ENCODE measurements at places on chromosomes 2 and 18.

DNA sequence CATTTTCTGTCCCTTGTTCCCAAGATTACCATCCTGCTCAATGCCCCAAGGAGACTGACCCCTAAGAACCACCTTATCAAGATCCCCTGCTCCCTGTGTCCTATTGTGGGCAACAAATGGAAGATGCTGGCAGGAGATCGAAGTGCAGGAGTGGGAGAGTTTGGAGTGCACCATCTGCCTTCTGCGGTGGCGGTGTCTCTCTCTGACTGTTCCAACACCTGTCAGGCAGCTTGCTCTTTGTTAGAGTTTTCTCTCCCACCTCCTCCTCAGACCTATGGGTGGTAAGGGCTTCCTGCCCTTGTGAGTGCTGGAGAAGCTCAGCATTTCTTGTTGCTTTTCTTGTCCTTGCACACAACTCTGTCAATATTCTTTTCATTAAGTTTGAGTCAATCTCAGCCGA, 64.1 kb upstream of the SPHKAP start:
- DNase-seq, result no peak

GRCh38 chr2:28636491-28636890, 115.1 kb upstream of the PPP1CB start:
- no peak for DNase-seq

DNA sequence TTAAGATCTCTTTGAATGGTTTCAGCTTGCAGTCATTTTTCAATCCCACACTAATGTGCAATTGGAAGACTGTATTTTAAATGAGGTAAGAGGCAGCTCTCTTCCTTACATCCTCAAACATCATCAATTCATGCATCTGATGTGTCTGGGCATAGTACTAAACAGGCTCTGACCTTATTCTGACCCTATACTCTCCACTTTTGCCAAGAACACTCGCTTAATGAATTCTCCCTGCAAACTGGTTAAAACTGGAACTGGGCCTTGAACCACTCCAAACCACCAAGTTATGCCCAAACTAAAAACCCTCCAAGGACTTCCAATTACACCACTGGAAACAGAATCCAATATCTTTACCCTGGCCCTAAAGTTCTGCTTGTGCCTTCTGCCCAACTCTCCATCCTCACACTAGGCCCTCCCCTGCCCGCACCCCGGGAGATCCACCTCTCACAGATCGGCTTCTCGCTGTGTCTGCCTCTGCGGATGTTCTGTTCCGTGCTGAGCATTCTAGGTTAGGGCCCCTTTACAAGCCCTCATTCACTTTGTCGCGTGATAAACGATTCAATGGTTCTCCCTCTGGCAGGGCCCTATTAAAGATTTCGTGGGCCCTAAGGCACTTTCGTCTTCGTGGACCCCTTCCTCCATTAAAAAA, 1.2 kb downstream of the M1AP start:
- no peak for DNase-seq

DNA sequence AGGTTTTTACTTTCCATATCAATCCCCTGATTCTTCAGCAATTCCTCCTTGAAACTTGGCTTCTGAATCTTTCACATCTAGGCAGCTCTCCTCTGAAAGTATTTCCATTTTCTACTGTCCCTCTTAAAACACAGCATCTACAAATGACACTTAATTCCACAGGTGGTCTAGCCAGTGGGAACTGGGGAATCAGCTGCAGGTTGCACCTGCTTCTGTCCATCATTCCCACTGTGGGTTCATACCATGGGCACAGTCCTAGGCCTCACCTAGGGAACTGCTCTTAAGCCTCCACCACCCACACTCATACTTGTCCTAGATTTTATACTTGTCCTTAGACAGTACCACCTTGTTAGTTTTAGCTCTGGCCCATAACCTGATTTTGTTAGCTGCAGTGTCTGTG, 2.2 kb downstream of the LOXL3 start:
- no peak for DNase-seq

GRCh38 chr2:64677530-64677929, 23.8 kb upstream of the SERTAD2 start:
- no peak for DNase-seq

DNA sequence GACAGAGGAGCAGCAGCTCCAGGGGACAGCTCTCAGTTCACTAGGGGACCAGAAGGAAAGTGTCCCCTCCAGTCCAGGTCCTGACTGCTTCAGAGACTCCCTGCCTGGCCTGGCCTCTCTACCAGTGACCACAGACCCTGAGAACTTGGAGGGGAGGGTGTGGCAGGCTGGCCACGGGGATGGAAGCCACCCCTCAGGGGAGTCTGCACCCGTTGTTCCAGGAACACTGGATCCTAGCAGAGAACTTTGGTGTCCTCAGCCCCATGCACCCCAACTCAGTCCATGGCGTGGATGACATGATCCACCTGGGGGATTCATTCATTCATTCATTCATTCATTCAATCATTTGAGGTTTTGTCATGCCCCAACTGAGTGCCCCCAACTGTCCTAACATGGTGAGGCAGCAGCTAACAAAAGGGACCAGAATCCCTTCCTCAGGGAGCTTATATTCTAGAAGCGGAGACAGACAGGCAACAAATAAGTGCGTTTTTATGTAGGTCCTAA, 31.9 kb downstream of the MYO7B start:
- DNase-seq, result no peak

GRCh38 chr2:20624884-20625485, 25.9 kb downstream of the HS1BP3 start:
- no peak for DNase-seq
